ENCODE measurements at places on chromosomes 3 and 15. TPM values are rescaled to one million over a fixed set of nuclear protein-coding genes. Genes with fewer than 3 reads are reported as not detected.

DNA sequence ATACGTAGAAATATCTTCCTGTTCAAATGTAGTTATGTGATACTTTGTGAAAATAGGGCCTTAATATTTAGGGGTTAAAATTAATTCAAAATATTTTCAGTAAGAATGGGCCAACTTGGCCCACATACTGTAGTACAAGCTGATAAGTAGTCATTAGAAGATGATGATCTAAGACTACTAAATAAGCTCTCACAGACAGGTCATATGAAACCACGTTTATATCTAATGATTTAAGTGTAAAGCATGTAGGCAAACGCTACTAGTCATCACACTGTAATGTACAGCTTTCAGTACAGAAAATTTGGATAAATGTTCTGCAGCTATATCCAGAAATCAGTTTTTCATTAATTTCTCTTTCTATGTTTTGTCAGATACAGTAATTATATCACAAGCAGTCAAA, 228.6 kb downstream of the UBE2E2 start:
- H3K4me3 ChIP-seq, result no peak overlapping the region
- H3K27me3 ChIP-seq, result peaks cover 16% of the 10 kb centered on the region
- no peak for DNase-seq
- H3K36me3 ChIP-seq, result no peaks in the 10 kb centered on the region
- H3K4me1 ChIP-seq, result peaks cover 7% of the 10 kb centered on the region
- H3K27ac ChIP-seq, result no peak overlapping the region

- peaks cover 2% of the 10 kb centered on the region for H3K27me3 ChIP-seq
- no peak overlapping the region for H3K27ac ChIP-seq
- no peak for DNase-seq
- no peaks in the 10 kb centered on the region for H3K36me3 ChIP-seq
- no peaks in the 10 kb centered on the region for H3K4me1 ChIP-seq
Measured at GRCh38 chr3:156174229-156174847, 54.0 kb downstream of the KCNAB1 start.

ATP8B4 gene
- 75.3 TPM for total RNA-seq

- peaks cover 24% of the 10 kb centered on the region for H3K27me3 ChIP-seq
- no peak for DNase-seq
- H3K4me3 ChIP-seq, result no peak overlapping the region
- H3K36me3 ChIP-seq, result peaks cover 4% of the 10 kb centered on the region
Measured at GRCh38 chr3:194386648-194387047, 12.4 kb downstream of the GP5 start.

RTP3 gene
- not detected for total RNA-seq

IL16 gene
- total RNA-seq, result 42.8 TPM

DNA sequence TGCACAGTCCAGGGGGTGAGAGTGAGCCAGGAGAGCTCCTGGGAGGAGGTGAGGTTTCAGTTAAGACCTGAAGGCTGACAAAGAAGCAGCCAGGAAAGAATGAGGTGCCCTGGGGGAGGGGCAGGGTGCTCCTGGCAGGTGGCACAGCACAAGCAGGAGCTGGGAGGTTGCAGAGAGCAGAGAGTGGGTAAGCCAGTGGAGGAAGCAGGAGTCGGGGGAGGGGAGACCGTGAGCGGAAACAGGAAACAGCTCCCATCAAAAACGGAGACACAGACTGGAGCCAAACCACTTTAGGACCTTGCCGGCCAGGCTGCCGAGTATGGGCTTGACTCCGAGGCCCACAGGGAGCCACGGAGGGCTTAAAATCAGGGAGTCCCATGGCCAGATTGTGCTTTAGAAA, 12.1 kb upstream of the FBLN2 start:
- H3K27me3 ChIP-seq, result peaks cover 6% of the 10 kb centered on the region
- no peak overlapping the region for H3K4me3 ChIP-seq
- peaks cover 6% of the 10 kb centered on the region for H3K4me1 ChIP-seq

SH2D7 gene
- total RNA-seq, result not detected

GRCh38 chr15:39685999-39686613, 96.5 kb downstream of the FSIP1 start:
- no peak for DNase-seq
- H3K36me3 ChIP-seq, result no peaks in the 10 kb centered on the region
- no peak overlapping the region for H3K27ac ChIP-seq
- no peak overlapping the region for H3K4me3 ChIP-seq

- H3K36me3 ChIP-seq, result no peaks in the 10 kb centered on the region
- no peak overlapping the region for H3K27ac ChIP-seq
- H3K27me3 ChIP-seq, result peaks cover 2% of the 10 kb centered on the region
- no peak for DNase-seq
- no peak overlapping the region for H3K4me3 ChIP-seq
Measured at GRCh38 chr3:14369675-14370669, 32.4 kb upstream of the SLC6A6 start.

GRCh38 chr3:154660811-154661210, 230.8 kb upstream of the GPR149 start:
- H3K4me3 ChIP-seq, result no peak overlapping the region
- no peaks in the 10 kb centered on the region for H3K4me1 ChIP-seq
- no peak overlapping the region for H3K27ac ChIP-seq
- H3K27me3 ChIP-seq, result no peaks in the 10 kb centered on the region
- DNase-seq, result no peak

MAP1A gene
- total RNA-seq, result 1.9 TPM

INTS14 gene
- total RNA-seq, result 45.4 TPM

DNA sequence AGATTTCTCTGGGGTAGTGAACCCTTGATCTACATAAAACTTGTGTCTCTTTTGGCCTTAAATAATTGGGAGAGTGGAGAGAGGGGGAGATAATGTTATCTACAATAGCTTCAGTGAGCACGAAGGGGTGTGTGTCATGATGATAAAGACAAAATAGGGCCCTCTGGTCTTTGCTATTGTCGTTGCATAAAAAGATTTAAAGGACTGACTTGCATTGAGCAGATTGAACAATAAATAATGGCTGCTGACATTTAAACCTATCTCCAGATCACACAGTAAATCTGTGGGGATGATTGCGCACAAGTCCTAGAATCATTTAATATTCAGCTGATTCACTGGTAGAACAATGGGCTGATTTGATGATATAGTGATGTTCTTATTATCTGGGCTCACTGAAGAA, 71.3 kb upstream of the GAP43 start:
- H3K4me3 ChIP-seq, result no peak overlapping the region
- peaks cover 2% of the 10 kb centered on the region for H3K27me3 ChIP-seq
- no peaks in the 10 kb centered on the region for H3K36me3 ChIP-seq
- no peaks in the 10 kb centered on the region for H3K4me1 ChIP-seq
- H3K27ac ChIP-seq, result no peak overlapping the region

- no peaks in the 10 kb centered on the region for H3K36me3 ChIP-seq
- no peaks in the 10 kb centered on the region for H3K4me1 ChIP-seq
- no peak overlapping the region for H3K27ac ChIP-seq
- no peak for DNase-seq
- H3K27me3 ChIP-seq, result no peaks in the 10 kb centered on the region
- no peak overlapping the region for H3K4me3 ChIP-seq
Measured at GRCh38 chr3:139529662-139530061, 9.9 kb downstream of the RBP1 start.

GRCh38 chr15:50828610-50829206, 63.2 kb upstream of the SPPL2A start:
- peaks cover 8% of the 10 kb centered on the region for H3K27me3 ChIP-seq
- H3K4me3 ChIP-seq, result no peak overlapping the region
- H3K27ac ChIP-seq, result no peak overlapping the region
- H3K36me3 ChIP-seq, result no peaks in the 10 kb centered on the region

- peaks cover 4% of the 10 kb centered on the region for H3K27me3 ChIP-seq
- H3K4me1 ChIP-seq, result no peaks in the 10 kb centered on the region
- H3K4me3 ChIP-seq, result no peak overlapping the region
Measured at GRCh38 chr15:29319823-29320222, 50.2 kb upstream of the NSMCE3 start.

DNA sequence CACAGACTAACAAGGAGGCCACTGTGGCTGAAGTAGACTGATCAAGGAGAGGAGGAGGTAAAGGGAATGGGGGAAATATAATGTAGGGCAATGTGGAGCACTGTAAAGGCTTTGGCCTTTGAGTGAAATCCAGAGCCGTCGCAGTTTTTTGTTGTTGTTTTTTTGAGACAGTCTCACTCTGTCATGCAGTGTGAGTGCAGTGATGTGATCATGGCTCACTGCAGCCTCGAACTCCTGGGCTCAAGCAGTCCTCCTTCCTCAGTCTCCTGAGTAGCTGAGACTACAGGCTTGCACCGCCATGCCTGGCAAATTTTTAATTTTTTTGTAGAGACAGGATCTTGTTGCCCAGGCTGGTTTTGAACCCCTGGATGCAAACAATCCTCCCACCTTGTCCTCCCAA, 32.2 kb downstream of the PPP4R2 start:
- no peaks in the 10 kb centered on the region for H3K27me3 ChIP-seq
- H3K4me3 ChIP-seq, result no peak overlapping the region
- DNase-seq, result no peak
- H3K36me3 ChIP-seq, result peaks cover 54% of the 10 kb centered on the region

- H3K27ac ChIP-seq, result no peak overlapping the region
- no peak overlapping the region for H3K4me3 ChIP-seq
- H3K4me1 ChIP-seq, result no peaks in the 10 kb centered on the region
- DNase-seq, result no peak
- H3K27me3 ChIP-seq, result peaks cover 15% of the 10 kb centered on the region
- H3K36me3 ChIP-seq, result no peaks in the 10 kb centered on the region
Measured at GRCh38 chr15:85821545-85821944, 26.8 kb upstream of the KLHL25 start.

CPLX3 gene
- total RNA-seq, result 0.16 TPM

DNA sequence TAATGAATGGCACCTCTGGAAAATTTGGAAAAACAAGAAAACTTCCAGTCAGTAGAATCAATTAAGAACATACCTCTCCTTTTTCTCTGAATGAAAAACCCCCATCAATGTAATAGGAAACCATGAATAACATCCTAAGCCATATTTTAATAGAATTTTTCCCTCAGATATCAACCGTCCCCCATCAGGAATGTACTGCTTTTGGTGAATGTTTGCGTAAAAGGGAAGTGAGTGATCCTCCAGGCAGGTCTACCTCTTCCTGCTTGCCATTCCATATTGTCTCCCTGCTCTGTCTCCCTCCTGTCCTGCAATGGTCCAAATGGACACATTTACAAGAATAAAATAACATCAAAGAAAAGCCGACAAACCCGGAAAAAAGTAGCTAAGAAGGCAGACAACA, 30.8 kb downstream of the LAMP3 start:
- H3K4me3 ChIP-seq, result no peak overlapping the region
- H3K4me1 ChIP-seq, result peaks cover 6% of the 10 kb centered on the region
- DNase-seq, result no peak
- H3K36me3 ChIP-seq, result peaks cover 28% of the 10 kb centered on the region
- no peak overlapping the region for H3K27ac ChIP-seq
- no peaks in the 10 kb centered on the region for H3K27me3 ChIP-seq

DNA sequence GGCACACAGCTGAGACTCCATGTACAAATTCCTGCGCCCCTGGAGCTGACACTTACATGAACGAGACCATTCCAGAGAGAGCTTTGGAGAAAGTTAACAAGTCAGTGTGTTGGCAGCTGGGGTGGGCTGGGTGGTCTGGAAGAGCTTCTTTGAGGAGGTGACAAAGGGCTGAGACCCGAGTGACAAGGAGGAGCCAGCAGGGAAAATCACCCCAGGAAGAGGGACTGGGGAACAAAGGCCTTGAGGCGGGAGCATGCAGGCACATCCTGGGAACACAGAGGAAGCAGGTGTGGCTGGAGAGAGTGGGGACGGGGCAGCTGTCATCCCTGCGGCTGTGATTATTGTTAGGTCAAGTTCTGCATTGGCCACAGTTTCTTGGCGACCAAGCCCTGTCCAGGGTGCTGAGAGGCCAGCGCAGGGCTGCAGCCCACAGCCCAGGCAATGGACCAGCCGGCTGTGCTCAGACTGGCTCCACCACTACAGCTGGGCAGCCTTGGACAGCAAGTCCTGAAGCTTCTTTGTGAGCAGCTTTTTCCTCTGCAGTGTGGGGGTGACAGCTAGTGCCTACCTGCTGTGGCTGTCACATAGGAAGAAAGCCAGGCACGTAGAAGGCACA, 34.2 kb upstream of the PRR23E start:
- H3K36me3 ChIP-seq, result no peaks in the 10 kb centered on the region
- no peak overlapping the region for H3K27ac ChIP-seq

SNX22 gene
- 0.98 TPM for total RNA-seq

GRCh38 chr3:15795651-15796308, 2.0 kb downstream of the ANKRD28 start:
- H3K4me1 ChIP-seq, result peaks cover 73% of the 10 kb centered on the region
- H3K36me3 ChIP-seq, result peaks cover 38% of the 10 kb centered on the region
- no peaks in the 10 kb centered on the region for H3K27me3 ChIP-seq
- peak overlapping the region; percentile 92 for H3K27ac ChIP-seq
- no peak for DNase-seq

DNA sequence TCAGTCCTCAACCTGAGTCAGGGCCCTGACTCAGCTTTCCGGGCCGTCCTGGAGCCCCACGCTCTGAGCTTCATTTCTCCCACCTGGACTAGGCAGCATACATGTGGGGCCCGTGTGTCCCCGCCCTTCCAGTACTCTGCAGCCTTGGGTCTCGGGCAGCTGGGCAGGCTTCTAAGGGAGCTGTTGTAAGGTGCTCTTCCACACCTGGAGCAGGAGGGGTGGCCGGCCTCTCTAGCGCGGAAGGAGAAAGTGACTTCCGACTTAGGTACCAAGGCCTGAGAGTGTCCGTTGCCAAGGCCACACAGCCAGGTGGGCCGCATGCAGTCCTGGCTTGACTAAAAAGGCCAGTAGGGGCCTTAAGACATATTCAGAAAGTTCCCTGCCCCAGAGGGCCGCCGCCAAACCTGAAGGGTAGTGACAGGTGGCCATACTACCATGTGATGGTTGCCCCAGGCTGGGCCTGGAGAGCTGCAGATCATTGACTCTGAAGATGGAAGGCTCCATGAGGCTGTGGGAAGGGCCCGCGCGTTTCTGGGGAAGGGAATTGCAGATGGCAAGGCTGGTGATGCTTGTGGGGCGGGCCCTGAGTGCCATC, 9.4 kb upstream of the SEMA3B start:
- H3K27me3 ChIP-seq, result no peaks in the 10 kb centered on the region
- no peak for DNase-seq
- peaks cover 3% of the 10 kb centered on the region for H3K4me1 ChIP-seq

GRCh38 chr3:29140666-29141065, 140.2 kb upstream of the RBMS3 start:
- no peaks in the 10 kb centered on the region for H3K36me3 ChIP-seq
- no peak overlapping the region for H3K4me3 ChIP-seq
- peaks cover 3% of the 10 kb centered on the region for H3K4me1 ChIP-seq
- H3K27me3 ChIP-seq, result no peaks in the 10 kb centered on the region
- DNase-seq, result no peak

DNA sequence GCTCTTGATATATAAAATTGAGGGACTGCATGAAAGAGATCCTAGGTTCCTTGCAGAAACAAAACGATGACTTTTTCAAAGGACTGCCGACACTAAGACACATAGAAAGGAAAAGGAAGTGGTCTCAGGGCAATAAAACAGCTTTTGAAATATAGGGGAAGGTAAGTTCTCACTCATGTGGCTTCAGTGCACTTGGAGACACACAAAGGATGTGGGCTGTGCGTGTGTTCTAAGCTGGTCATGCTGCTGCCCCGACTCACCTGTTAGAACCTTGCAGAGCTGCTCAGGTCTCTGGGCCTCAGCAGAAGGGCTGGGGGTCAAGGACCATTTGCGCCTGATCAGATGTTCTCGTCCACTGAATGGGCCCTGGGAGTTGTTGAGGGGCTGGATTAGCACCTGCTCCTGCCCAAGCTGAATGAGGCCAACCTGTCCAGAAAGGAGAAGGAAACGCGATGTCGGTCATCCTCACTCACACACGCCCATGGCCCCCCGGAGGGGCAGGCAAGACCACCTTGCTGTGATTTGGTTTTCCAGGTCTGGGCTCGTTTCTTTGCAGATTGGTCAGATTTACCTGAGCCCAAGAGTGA, 11.1 kb downstream of the ADAMTS17 start:
- H3K36me3 ChIP-seq, result no peaks in the 10 kb centered on the region
- DNase-seq, result peak; percentile 18
- peaks cover 26% of the 10 kb centered on the region for H3K4me1 ChIP-seq
- H3K27me3 ChIP-seq, result peaks cover 6% of the 10 kb centered on the region

SNX1 gene
- 116 TPM for total RNA-seq

LRTM1 gene
- not detected for total RNA-seq
